ENCODE measurements at places on chromosomes 13 and 19. TPM values are rescaled to one million over a fixed set of nuclear protein-coding genes. Genes with fewer than 3 reads are reported as not detected.

VSTM1 gene
- not detected for total RNA-seq

ZNF296 gene
- 0.70 TPM for total RNA-seq

TEX101 gene
- total RNA-seq: not detected

ZNF235 gene
- 7.7 TPM for total RNA-seq

DNA sequence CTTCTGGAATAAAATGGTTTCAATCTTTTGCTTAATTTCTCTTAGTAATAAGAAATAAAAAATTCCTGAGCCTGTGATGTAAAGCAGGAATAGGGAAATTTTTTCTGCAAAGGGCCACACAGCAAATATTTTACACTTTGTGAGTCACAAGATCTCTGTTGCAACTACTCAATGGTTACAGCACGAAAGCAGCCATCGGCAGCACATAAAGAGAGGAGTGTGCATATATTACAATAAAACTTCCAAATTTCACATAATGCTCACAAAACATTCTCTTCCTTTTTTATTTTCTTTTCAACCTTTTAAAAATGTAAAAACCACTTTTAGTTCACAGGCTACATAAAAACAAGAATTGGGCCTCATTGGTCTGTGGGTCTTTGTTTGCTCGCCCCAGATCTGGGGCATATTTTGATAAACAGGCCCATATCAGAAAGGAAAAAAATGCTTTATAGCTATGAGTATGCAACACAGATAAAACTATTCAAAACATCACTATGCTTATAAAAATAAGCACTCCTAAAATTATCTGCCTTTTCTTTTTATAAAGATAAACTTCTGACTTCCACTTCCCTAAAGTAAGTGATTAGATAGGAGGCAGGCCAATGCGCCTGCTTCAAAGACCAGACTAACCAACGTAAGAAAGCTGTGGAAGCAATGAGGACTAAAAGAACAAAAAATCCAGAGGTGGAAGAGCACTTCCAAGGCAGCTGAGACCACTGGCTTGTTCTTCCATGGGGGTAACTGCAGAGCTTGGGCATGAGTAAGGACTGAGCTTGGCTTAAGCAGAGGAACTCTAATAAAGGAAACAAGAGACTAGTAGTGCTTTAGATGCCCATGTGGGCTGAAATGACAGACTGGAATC, 26.5 kb downstream of the MYCBP2 start:
- no peak overlapping the region for H3K4me3 ChIP-seq
- no peaks in the 10 kb centered on the region for H3K36me3 ChIP-seq
- H3K27ac ChIP-seq: no peak overlapping the region

POSTN gene
- 3.2 TPM for total RNA-seq

ZNF93 gene
- total RNA-seq: 2.2 TPM

DNA sequence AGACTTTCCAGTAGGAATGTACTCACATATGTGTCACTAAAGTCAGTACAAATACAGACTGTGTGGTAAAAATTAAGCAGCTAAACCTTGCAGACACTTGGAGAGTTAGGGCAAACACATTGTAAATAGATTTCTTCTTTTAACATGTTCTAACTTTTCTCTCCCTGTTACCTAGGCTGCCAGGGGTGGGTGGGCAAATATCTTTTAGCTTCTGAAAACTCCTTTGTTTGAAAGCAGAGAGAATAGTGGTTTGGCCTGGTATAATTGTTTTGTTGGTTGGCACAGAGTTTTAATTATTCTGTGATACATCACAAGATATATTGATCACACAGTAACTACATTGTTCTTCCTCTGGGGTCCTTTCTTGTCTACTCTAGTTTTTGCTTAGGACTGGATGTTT, 289.8 kb upstream of the DACH1 start:
- H3K27me3 ChIP-seq: no peaks in the 10 kb centered on the region
- H3K4me3 ChIP-seq: no peak overlapping the region
- H3K36me3 ChIP-seq: no peaks in the 10 kb centered on the region
- H3K4me1 ChIP-seq: no peaks in the 10 kb centered on the region

NOVA2 gene
- total RNA-seq: 0.72 TPM

- no peaks in the 10 kb centered on the region for H3K4me1 ChIP-seq
- H3K27me3 ChIP-seq: no peaks in the 10 kb centered on the region
- no peak for DNase-seq
- H3K36me3 ChIP-seq: no peaks in the 10 kb centered on the region
- no peak overlapping the region for H3K4me3 ChIP-seq
- H3K27ac ChIP-seq: no peak overlapping the region
Measured at GRCh38 chr19:20858218-20858617, 64.8 kb upstream of the ZNF85 start.

- H3K27me3 ChIP-seq: no peaks in the 10 kb centered on the region
- no peak overlapping the region for H3K4me3 ChIP-seq
- H3K36me3 ChIP-seq: peaks cover 72% of the 10 kb centered on the region
- DNase-seq: no peak
- peaks cover 8% of the 10 kb centered on the region for H3K4me1 ChIP-seq
Measured at GRCh38 chr19:55229145-55229788, 704 bp upstream of the TMEM86B start.

FAM83E gene
- total RNA-seq: 0.75 TPM
